Stimulated activated CD4-positive, alpha-beta T cell treated with anti-CD3 and anti-CD28 coated beads, TNF-alpha, amount 100 ng/mL, for 24 hours (primary cell): ENCODE measurements at places on chromosomes 3 and 15.
A peak's percentile ranks its signal among the peaks of the same experiment; 100 is the strongest.

- no peak for DNase-seq
Measured at GRCh38 chr15:100592898-100593297, 9.1 kb downstream of the LINS1 start.

DNA sequence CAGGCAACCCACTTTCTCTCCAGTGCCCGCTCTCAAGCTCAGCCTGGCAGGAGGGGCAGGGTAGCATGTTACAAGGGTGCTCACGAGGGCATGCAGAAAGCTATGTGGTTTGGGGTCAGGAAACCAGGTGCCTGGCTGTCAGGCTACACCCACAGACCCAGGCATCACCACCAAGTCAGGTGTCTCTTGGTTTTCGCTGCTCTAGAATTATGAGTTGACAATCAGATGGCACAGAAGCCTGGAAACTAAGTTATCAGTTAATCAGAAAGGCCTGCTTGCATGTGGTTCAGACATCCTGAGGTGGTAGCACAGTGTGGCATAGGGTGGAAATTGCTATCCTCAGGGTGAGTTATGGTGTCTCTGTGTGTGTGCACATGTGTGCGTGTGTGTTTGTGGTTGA, 16.2 kb upstream of the CCR9 start:
- DNase-seq = no peak

- no peak for DNase-seq
Measured at GRCh38 chr15:39404767-39405181, 176.1 kb upstream of the THBS1 start.

DNA sequence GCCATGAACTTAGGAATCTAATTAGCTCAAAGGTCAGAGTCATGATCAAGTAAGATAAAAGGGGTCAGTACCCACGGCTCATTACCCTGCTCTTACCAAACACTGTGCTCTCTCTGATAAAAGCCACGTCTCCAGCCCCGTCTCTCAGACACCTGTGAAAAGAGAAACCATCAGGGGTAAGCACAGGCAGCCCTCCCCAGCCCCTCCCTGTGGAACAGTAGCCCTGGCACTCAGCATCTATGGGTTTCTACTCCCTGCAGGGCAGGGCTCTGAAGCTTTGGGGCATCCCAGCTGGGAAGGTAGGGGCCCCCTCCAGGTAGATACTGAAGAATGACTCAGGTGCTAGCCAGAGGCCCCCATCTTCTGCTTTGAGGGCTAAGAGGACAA, 10.5 kb downstream of the LTF start:
- no peak for DNase-seq

GRCh38 chr15:35654332-35654731, 108.4 kb upstream of the DPH6 start:
- DNase-seq = no peak

DNA sequence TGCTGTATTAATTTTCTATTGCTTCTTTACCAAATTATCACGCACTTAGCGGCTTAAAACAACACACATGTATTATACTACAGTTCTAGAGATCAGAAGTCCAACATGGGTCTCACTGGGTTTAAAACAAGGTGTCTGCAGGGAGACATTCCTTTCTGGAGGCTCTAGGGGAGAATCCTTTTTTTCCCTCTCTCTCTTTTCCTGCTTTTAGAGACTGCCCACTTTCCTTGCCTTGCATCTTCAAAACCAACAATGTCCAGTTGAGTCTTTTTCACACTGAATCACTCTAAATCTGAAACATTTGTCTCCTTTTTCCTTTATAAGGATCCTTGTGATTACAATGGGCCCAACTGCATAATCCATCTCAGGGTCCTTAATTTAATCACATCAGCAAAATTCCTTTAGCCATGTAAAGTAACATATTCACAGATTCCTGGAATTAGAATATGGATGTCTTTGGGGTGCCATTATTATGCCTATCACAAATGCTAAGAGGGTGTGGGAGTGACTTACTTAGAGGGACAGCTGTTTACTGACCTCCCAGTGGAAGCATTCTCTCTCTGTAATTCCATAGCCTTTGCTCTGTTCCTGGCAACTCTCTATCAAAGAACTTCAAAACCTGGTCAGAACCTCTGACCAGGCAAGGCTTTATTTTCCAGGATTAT, 21.8 kb downstream of the CD200 start:
- DNase-seq = no peak

GRCh38 chr3:99504258-99504657, 134.1 kb upstream of the COL8A1 start:
- DNase-seq = no peak

DNA sequence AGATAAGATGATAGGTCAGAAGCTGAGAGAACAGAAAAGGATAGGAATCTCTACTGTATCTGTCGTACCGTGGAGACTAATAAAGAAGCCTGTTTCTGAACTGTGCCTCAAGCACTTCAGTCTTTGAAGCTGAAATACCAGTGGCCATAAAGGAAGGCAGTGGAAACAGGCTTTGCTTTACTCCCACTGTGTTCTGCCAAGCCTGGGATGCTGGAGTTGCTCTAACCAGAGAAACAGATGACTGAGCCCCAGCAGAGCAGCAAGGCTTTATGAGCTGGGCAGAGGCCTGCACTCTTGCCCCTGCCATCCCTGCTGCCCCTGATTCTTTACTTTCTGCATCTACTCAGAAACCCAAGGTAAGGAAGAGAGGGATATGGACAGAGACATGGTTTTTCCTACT, 89.4 kb downstream of the PDE8A start:
- DNase-seq = no peak

- DNase-seq = no peak
Measured at GRCh38 chr3:110902453-110903085, 169.0 kb upstream of the NECTIN3 start.

DNA sequence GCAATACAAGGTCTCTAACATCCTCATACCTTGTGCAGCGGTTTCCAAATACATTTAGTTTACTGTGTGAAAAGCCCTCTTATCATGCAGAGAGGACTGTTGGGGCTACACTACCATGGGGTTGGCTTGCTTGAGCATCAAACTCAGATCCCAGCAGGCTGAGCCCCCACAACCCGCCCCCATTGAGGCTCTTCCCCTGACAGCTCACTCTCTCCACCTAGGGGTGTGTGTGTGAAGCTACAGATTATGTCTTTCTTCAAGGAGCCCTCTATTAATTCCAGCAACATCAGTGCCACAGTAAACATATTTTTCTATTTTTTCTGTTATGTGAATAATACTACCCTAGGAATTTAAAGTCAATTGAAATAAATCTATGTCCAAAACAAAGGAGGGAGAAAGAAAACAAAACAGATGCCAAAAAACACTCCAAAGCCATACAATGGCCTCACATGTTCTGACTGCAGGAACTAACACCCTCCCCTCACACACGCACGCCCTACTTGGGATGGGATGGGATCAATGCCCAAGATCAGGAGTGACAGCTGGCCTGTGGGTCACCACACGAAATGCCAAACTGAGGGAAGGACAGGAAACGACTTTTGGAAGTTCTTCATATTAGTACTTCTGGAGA, 14.7 kb downstream of the TM4SF4 start:
- no peak for DNase-seq

DNA sequence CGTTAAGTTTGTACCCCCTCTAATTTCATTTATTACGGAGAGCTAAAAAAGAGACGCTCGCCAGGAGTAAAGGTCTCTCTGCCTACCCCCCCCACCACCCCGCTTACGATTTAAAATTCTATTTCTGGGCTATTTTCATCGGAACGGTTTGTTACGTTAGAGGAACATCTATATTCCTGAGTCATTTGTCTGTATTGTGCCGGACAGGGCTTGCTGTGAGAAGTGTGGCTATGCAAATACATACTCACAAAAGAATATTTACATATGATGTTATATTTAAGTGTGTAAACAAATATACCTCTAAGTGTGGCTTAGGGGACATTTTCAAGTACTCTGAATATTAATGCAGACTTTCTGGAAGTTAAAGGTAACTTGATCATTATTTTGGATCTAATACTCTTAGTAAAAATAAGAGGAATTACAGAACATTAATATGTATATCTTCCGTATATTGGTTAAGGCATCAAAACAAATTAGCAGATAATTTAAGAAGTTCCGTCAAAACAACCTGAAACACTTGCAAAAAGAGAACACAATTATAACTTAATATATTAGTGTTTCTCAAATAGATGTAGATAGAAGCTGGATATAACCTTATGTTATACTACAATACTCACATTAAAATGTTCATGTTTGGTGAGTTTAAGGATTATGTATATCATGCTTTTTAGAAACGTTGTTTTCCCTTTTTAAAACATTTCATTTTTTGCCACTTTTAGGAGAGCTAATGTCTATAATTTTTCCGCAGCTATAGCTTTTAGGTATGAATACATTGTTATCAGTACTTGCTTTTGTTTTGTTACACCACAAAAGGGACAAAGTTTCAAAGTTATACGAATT, 1.6 kb upstream of the SHOX2 start:
- DNase-seq = no peak

- DNase-seq = no peak
Measured at GRCh38 chr3:183808355-183808754, 17.0 kb downstream of the MAP6D1 start.

DNA sequence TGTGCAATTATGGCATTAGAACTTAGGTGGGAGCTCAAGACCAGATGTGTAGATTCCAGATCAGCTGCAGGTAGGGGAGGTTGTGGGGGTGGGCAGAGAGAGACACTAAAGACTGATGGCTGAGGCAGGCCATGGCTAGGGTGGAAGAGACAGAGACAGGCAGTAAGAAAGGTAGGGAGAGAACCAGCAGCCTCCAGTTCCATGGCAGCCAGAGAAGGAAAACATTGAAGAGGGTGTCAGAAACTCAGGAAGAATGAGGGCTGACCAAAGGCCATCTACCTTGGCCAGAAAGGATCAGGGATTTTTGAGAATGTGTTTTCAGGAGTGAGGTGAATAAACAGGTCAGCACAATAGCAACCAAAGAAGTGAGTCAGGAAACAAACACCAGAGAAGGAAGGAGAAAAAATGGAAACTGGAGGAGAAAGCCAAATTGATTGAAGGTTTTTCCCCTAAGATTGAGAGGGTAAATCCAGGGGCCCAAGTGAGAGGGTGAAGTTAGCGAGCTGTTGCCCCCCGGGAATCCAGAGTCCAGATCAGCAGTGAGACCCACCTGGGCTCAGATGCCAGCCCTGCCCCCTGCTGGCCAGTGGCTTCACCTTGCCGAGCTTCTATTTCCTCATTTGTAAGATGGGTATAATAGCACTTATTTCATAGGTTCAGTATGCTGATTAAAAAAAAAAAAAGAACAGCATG, 41.0 kb downstream of the ABHD2 start:
- DNase-seq = peak; percentile 28

GRCh38 chr15:83848315-83849050, 194.6 kb downstream of the ADAMTSL3 start:
- no peak for DNase-seq

- no peak for DNase-seq
Measured at GRCh38 chr3:147775816-147776530, 366.8 kb downstream of the ZIC1 start.

- DNase-seq = no peak
Measured at GRCh38 chr15:62976301-62976881, 66.2 kb upstream of the TPM1 start.

DNA sequence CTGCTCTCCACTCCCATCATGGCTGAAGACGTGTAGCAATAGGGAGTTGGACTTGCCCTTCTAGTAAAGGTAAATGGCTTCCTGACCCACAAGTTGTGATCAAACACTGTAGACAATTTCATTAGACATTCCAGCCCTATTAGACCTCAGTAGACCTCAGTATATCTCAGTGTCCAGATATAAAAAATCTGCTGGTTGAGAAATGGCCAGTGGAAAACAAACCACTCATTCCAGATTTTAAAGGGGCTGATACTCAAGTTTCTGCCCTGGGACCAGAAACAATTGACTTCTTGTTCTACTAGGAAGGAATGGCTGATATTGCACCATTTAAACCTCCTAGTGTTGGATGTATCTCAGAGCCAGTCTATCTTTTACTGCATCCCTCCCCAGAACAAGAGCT, 613.2 kb downstream of the PDCD6IP start:
- no peak for DNase-seq

DNA sequence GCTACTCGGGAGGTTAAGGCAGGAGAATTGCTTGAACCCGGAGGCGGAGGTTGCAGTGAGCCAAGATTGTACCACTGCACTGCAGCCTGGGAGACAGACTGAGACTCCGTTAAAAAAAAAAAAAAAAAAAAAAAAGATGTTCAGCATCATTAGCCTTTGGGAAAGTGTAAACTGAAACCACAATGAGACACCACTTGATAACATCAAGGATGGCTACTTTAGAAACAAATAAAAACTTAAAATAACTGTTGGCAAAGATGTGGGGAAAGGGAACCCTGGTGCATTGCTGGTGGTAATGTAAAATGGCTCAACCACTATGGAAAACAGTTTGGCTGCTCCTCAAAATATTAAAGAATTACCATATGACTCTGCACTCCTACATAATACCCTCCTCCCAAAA, 1.9 kb downstream of the LEO1 start:
- no peak for DNase-seq

GRCh38 chr3:700514-700913, 392.3 kb upstream of the CNTN6 start:
- DNase-seq = no peak

GRCh38 chr15:44676676-44677075, 13.2 kb upstream of the SPG11 start:
- no peak for DNase-seq

- no peak for DNase-seq
Measured at GRCh38 chr15:49423901-49424550, 984 bp downstream of the FGF7 start.

DNA sequence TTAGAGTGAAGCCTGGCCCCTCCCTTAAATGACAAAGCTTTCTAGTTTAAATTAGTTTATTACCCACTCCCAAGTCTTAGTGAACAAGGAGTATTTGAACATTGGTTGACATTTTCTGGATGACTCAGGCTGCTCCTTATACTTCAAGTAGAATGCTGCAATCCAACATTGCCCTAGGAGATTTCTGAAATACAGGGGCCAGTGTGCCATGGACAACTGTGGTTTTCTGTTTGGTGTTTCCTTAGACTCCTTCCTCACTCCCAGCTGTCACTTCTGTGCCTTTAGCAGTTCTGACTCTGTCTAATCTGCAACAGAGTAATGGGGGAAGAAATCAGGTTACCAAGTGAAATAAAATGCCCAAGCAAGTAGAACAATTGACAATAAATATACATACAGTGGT, 116.1 kb upstream of the P2RY1 start:
- no peak for DNase-seq

- no peak for DNase-seq
Measured at GRCh38 chr3:53728606-53729005, 117.6 kb downstream of the CHDH start.

- DNase-seq = no peak
Measured at GRCh38 chr3:72266016-72266370, 481.0 kb upstream of the PROK2 start.

- no peak for DNase-seq
Measured at GRCh38 chr3:52494886-52495495, at the start of gene STAB1. Gene STAB1, plus strand, starts transcription at chr3:52495338. Its CDS starts 76 bp downstream, at chr3:52495414.

- DNase-seq = no peak
Measured at GRCh38 chr3:129000742-129001100, 383 bp upstream of the EFCC1 start.
